ENCODE measurements at places on chromosomes 5 and 9.
A peak's percentile ranks its signal among the peaks of the same experiment; 100 is the strongest.

DNA sequence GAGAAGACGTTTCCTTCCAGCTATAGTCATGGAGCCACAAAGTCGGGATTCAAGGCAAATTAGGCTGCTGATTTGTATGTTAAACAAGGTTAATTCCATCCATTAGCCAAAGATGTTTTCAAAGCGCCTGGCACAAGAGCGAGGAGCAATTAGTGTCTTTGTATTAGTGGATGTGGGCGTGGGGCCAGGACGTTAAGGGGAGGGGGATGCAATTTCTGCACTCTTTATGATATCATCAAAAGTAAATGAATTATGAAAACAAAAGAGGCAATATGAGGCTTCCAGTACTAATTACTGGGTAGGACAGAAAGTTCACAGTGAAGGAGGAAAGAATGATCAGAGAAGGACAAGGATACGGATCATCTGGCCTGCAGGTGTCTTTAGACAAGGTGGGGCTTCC lies 230.9 kb upstream of the MSX2 start:
- ATAC-seq = no peak

DNA sequence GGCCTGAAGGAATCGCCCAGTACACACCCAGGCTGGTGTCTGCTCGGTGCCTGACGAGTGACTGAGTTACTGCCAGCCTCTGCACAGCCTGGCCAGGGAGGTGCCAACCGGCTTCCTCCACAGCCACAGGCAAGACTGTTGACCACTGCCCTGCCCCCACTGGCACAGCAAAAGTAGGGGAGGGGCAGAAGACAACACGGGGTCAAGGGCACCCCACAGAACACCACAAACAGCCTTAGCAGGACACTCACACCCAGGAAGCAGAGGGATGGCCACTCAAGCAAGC lies 722 bp upstream of the LHX3 start:
- no peak for ATAC-seq

GRCh38 chr9:105510024-105510423 lies 47.9 kb upstream of the FKTN start:
- ATAC-seq = peak; percentile 34

DNA sequence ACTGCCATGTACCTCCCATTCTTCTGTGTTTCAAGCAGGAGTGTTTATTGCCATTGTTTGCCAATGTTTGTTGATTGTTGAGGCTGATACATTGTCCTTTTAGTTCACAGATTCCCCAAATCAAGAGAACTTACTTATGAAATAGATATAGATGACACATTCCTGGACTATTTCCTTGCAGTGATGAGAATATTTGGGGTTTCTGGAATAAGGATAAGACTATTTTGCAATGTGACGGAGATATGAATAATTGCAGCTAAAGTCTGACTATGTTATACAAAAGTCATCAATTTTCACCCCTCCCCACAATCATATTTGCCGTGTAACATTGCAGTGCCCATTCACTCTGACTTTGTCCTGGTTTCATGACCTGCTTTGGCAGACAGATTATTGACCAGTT lies 460.8 kb downstream of the CDH10 start:
- no peak for ATAC-seq

DNA sequence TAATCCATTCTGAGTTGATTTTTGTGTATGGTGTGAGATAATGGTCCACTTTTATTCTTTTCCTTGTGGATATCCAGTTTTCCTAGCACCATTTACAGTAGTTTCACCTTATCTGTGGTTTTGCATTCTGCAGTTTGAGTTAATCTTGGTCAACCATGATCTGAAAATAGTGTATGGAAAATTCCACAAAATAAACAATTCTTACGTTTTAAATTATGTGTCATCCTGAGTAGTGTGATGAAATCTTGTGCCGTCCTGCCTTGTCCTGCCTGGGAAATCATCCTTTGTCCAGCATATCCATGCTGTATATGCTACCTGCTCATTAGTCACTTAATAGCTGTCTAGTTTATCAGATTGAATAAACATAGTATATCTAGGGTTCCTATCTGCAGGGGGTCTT lies 42.1 kb downstream of the CDC42SE2 start:
- ATAC-seq = no peak

DNA sequence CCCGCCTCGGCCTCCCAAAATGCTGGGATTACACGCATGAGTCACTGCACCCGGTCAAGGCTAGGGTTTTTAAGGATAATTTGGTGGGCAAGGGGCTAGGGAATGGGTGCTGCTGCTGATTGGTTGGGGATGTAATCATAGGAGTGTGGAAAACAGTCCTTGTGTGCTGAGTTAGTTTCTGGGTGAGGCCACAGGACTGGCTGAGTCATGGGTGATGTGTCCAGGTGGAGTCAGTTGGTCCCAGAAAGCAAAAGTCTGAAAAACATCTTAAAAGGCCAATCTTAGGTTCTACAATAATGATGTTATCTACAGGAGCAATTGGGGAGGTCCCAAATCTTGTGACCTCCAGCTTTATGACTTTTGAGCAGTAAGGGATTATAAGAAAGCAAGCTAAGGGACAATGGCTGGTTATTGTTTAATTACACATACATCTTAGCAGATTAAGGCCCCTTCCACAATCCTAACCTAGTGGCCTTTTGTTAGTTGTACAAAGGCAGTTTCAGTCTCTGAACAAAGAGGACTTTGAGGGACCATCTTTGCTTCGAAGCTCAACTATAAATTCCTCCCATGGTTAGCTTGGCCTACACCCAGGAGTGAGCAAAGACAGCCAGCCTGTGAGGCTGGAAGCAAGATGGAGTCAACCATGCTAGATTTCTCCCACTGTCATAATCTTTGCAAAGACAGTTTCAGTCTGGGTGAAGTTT lies 5.5 kb upstream of the AOPEP start:
- no peak for ATAC-seq

DNA sequence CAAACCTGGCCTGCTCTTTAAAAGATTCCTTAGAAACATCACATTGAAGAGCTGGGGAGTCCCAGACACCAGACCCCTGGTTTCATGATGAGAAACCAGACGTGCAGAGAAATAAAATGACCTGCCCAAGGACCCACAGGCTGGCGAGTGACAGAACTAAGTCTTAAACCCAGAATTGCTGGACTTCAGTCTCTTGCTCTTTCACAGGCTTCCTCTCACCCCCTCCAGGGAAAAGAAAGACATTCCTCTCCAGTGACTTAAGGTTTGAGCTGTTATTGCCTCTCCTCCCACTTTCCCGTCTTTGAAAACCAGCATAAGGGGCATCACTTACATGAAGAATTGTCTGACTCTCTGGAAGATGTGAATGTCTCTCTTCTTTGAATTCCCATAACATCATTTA lies 535.2 kb downstream of the IRX1 start:
- ATAC-seq = no peak

DNA sequence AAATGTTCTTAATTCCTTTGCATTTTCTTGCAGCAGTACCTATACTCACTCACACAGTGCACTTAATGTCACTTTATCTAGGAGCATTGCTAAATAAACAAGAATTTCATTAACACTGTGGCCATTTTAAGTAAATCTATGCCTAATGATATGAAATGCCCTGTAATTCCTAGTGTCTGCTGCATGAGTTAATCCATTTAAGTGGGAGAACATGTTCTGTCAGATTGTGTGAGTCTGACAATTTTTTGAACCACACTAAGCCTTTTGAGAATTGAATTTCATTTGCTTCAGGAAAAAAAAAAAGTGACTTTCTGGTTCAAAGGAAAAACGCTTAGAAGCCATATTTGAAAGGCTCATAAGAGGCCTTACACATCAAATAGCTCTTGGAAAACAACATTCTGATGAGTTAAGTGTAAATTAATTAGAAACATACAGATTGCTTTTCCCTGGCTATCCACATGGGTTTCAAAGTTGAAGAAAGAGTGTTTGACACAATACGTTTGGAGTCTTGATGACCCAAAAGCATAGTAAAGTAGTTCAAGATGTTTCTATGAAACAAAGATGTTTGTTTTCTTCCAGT lies 446.7 kb upstream of the GRAMD2B start:
- ATAC-seq = no peak

DNA sequence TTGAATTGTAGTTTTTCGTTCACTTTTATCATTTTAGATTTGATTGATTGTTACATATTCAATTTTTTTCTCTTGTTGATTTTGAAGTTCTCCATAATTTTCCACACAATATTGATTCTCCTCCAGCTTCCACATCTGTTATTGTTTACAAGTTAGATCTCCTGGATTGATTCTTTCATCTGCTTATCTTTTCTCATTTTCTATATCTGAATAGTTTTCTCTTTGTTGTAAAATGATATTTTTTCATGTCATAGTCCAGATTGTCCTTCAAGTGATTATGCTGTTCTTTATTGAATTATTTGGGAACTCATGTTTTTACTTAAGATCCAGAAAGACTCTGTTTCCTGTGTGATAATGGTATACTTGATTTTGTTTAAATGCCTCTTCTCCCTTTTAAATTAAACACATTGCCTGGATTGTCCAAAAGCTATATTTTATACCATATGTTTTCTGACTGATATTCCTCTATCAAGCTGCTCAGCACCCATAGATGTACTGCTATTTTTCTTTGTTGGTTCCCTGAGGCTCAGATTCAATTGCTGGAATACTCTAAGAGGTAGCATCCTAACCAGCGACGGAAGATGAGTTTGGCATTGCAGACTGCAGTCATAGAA lies 206.6 kb upstream of the PRR16 start:
- no peak for ATAC-seq

DNA sequence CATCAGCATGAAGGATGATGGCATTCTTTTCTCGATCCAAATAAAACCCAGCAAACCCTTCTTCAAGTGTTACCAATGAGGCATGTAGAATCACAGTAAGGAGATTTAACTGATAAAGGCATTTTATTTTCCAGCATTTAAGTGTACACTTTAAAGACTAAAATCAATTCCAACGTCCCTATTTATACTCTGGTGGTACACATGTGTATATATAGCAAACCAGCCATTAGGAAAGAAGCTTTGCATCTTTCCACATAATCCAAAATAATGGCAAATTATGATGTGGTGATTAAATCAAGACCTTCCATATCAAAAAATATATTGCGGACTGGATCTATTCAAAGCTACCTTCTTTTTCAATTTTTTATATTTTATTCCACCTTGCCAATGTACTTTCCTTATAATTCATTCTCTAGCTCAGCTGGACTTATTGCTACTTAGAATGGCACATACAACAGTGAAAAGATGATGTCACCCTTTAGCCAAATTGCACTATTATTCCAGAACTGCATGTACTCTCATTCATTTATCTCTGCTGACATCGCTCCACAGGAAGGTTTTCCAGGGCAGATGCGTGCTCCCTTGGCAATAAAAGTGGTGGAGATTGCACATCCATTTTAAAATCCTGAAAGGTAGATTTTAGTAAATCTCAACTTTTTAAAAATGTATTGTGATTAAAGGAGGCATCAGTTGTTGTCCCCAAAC lies 63.3 kb upstream of the SLC30A5 start:
- ATAC-seq = no peak

- ATAC-seq = no peak
These were observed 518.7 kb downstream of the LRRC70 start for GRCh38 chr5:63097286-63097685.

- no peak for ATAC-seq
These were observed 12.4 kb upstream of the ASS1 start for GRCh38 chr9:130432362-130432761.

GRCh38 chr9:132210472-132211145 lies 48.8 kb downstream of the NTNG2 start:
- ATAC-seq = peak; percentile 22

- ATAC-seq = no peak
These were observed 191.5 kb upstream of the GNA14 start for GRCh38 chr9:77839459-77840140.

- no peak for ATAC-seq
These were observed 363.9 kb upstream of the KLF4 start for GRCh38 chr9:107853461-107853860.

GRCh38 chr9:124271660-124272059 lies 13.9 kb downstream of the NEK6 start:
- no peak for ATAC-seq

DNA sequence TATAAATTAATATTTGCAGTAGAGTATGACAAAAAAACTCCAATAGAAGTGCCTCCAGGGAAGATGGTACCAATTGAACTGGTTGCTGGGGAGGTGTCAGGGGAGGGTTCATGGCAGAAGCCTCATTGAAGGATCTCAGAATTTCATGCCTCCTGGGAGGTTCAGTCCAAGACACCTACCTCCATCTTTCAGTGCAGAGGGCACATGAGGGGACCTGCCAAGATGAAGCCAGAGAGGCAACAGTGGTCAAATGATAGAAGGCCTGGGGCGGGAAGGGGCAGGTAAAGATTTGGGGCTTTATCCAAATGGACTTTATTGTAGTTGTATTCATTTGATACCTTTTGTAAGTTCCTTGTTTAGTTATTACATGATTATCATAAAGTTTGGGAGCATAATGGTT lies 25.9 kb upstream of the KCNIP1 start:
- ATAC-seq = no peak

- ATAC-seq = no peak
These were observed 60.6 kb upstream of the IQGAP2 start for GRCh38 chr5:76342474-76342873.

- ATAC-seq = peak; percentile 72
These were observed 2.4 kb upstream of the TRIM7 start for GRCh38 chr5:181207214-181207959.

- ATAC-seq = no peak
These were observed 114.8 kb downstream of the HSD17B3 start for GRCh38 chr9:96187151-96187555.

- no peak for ATAC-seq
These were observed 41.7 kb downstream of the KCNV2 start for GRCh38 chr9:2758898-2759510.

DNA sequence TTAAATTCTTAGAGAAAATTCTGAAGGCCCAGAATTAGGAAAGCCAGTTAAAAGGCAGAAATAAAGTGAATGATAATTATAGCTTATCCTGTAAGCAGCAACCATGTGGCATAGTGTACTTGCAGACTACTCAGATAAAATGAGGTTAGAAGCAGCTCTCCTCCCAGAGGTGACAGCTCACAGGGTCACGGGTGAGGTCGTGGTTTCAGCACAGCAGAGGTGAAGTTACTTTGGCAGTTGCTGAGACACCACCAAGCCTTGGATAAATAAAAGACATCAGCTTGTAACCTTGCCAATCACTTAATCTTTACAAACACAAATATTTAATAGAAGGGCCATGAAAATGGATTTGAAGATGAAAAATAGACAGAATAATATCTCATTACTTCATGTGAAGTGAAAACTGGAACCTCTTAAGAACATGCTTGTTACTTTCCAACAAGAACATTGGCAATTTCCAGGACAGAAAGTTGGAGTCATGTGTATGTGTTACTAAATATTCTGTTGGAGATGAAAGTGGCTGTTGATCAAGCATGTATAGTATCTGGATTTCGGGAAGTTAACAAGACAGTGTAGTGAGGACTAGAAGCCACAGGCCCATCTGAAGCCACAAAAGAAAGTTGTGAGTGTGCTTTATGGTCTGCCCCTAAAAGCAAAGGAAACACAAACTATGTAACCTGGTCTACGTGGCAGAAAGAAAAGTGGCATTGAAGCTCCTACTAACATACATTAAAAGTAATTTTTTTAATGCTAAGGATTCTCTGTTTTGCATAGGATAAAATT lies 134.4 kb downstream of the ERCC6L2 start:
- ATAC-seq = no peak

Data from stimulated activated memory B cell treated with anti-CD40 and anti-IgM and Interleukin-4, amounts not matched to agents 10 μg/mL and 1 μg/mL and 100 μg/mL, for 72 hours (primary cell).